ENCODE measurements at places on chromosomes 2 and 18. TPM values are rescaled to one million over a fixed set of nuclear protein-coding genes. Genes with fewer than 3 reads are reported as not detected.
A peak's percentile ranks its signal among the peaks of the same experiment; 100 is the strongest.

- DNase-seq, result no peak
Measured at GRCh38 chr2:1461507-1462390, 48.5 kb downstream of the TPO start.

DNA sequence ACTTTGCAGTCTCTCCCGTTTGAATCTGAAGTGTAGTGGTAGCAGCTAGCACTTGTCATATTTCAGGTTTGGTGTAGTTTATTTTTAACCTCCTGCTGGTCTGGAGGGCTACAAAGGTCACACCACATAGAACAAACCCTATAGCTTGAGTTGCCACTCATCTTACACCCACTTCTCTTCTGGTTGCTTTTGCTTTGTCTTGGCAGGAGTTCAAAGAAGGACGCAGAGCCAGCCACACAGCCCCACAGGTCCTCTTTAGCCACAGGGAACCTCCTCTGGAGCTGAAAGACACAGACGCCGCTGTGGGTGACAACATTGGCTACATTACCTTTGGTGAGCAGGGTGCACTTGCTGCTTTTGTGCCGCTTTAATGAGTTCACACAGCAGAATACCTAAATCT is 15.6 kb upstream of the GPBAR1 start:
- no peak for DNase-seq

GRCh38 chr18:28013066-28013465 is 163.9 kb downstream of the CDH2 start:
- DNase-seq, result peak; percentile 12

DNA sequence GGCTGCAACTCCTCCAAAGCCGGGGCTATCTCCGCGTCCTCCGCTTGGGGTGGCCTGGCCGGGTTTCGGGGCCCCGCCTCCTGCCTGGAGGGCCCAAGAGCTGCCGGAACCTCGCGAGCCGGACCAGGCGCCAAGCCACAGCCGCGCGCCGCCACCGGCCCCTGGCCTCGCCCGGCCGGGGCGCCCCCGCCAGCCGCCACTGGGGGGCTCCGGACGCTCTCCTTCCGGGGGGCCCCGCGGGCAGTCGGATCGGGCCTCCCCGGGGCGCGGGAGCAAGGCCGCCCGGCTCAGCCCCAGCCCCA is 17.4 kb upstream of the HAAO start:
- DNase-seq, result peak; percentile 64

DNA sequence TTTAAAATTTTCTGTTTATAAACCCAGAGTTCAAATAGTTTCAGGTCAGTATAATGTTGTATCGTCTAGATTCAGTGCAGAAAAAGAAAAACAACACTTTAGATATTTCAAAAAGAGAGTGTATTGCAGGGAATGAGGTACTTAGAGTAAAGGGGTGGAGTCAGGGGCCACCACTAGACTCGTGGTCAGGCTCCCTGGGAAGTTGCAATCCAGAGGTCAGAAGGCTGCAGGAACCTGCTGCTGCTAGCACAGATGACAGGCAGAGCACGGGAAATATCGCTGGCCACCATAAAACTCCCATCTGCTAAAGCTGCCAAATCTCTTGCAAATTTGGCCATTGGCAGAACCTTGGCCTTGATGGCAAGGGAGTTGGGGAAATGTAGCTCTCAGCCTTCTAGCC is 64.6 kb downstream of the THNSL2 start:
- DNase-seq, result no peak

RUFY4 gene
- not detected for total RNA-seq

All from H4 (cell line).